ENCODE measurements at places on chromosomes 6 and 20.

- DNase-seq, result no peak
Measured at GRCh38 chr20:37755665-37756064, 61.8 kb downstream of the CTNNBL1 start.

DNA sequence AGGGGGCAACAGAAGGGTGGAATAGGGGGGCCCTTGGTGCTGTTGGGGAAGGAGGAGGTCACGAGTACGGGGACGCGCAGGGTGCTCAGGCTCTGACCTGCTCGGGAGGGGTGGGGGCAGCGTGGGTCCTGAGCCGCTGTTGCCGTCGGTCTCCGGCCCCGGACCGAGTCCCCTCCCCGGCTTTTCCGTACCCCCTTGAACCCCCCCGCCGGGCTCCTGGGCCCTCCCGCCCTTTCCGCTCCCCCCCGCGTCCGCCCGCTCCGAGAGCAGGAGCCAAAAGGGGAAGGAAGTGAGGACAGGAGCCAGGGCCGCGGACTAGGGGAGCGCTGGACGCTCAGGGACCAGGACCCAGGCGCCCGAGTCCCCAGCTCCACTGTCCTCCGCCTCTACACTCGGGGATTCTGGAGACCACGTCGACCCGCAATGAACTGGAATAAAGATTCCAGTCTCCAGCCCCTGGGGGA is at the start of gene RGL2:
RGL2 (minus strand) TSS at position 170 of the 464 bp plus-strand sequence. CDS start 332 bp downstream, outside the sequence.
- DNase-seq, result no peak

DNA sequence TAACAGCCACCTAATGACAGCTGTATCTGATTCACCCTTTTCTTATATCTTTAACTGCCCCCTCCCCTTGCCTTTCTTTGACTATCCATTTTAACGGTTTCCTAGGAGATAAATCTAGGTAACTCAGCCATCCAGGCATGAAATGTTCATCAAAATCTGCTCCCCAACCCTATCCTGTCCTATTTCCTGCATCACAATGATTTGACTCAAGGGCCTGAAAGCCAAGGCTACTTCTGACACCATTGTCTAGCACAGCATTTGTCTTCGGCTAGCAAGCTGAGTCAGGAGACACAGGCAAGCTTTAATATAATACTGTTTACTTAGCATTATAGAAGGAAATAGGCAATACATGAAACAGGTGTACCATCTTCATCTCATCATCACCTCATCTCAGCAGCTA is 31.6 kb upstream of the MANEA start:
- DNase-seq, result no peak

- DNase-seq, result no peak
Measured at GRCh38 chr6:137874204-137875057, 7.4 kb downstream of the TNFAIP3 start.

- no peak for DNase-seq
Measured at GRCh38 chr6:11228935-11229654, 3.4 kb downstream of the NEDD9 start.

- peak; percentile 76 for DNase-seq
Measured at GRCh38 chr20:63873477-63873971, 8.5 kb downstream of the TPD52L2 start.

DNA sequence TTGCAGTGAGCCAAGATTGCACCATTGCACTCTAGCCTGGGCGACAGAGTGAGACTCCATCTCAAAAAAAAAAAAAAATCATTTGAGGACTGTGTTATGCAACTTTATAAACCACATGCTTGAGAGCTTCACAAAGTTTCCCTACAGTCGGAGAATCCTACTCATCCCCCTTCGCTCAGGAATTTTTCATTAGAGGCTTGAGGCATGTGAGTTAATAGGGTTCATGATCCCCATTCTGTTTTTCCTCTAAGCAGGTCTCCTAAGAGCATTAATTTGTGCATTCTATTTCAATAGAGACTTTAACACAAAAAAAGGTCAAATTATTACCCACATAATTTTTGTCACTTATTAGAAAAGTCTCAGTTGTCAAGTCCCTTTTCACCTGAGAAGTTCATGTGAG is 103.7 kb upstream of the SOX4 start:
- no peak for DNase-seq

DNA sequence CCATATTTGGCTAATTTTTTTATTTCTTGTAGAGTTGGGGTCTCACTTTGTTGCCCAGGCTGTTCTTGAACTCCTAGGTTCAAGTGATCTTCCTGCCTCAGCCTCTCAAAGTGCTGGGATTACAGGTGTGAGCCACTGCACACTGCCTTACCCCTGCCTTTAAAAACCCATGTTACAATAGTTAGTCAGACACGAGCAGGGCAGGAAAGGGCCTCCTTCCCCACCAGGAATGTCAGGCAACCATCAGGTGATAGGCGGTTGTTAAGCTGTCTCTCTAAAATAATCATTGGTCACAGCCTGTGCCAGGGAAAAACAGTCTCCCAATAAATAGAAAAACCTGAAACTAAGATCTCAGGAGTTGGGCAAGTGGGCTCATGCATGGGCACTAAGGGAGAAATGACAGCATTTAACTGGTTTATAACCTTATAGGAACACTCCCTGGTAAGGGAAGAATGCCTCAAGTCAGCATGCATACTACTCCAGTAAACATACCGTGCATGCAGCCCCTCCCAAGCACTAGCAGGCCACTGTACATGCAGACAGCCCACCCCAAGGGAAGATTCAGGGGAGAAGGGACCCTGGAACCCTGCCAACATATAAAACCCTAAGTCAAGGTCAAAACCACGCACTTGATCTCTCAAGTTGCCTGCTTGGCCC is 8.4 kb downstream of the OR2H2 start:
- DNase-seq, result no peak
